ENCODE measurements at places on chromosomes 13 and 19. TPM values are rescaled to one million over a fixed set of nuclear protein-coding genes. Genes with fewer than 3 reads are reported as not detected.
A peak's percentile ranks its signal among the peaks of the same experiment; 100 is the strongest.

The SLC17A7 gene
- total RNA-seq, result 0.53 TPM

The SOX1 gene
- total RNA-seq, result 0.04 TPM

The SCEL gene
- 0.04 TPM for total RNA-seq

The CDC34 gene
- total RNA-seq, result 80.2 TPM

The SLC6A16 gene
- 0.49 TPM for total RNA-seq

The CRLF1 gene
- 35.0 TPM for total RNA-seq

The PSG7 gene
- not detected for total RNA-seq

The ANKRD24 gene
- total RNA-seq, result 0.58 TPM

The MAP1S gene
- 14.1 TPM for total RNA-seq

The ZNF653 gene
- total RNA-seq, result 3.4 TPM

The LHB gene
- total RNA-seq, result not detected

The FFAR3 gene
- total RNA-seq, result 0.22 TPM

The TYROBP gene
- total RNA-seq, result 18.0 TPM

GRCh38 chr13:52848455-52849195, at the start of gene PCDH8:
TSS of gene PCDH8 (minus strand) at chr13:52848640. CDS start at chr13:52848436, 204 bp downstream.
- DNase-seq, result peak; percentile 65

GRCh38 chr19:5628919-5629481, 6.1 kb downstream of the SAFB start:
- peak; percentile 16 for DNase-seq

GRCh38 chr19:5545984-5546383, 21.8 kb downstream of the TINCR start:
- no peak for DNase-seq

GRCh38 chr19:39542206-39542605, 2.2 kb upstream of the EID2 start:
- DNase-seq, result no peak

- no peak for DNase-seq
Observed at GRCh38 chr13:98506322-98506721, 70.6 kb downstream of the STK24 start.

DNA sequence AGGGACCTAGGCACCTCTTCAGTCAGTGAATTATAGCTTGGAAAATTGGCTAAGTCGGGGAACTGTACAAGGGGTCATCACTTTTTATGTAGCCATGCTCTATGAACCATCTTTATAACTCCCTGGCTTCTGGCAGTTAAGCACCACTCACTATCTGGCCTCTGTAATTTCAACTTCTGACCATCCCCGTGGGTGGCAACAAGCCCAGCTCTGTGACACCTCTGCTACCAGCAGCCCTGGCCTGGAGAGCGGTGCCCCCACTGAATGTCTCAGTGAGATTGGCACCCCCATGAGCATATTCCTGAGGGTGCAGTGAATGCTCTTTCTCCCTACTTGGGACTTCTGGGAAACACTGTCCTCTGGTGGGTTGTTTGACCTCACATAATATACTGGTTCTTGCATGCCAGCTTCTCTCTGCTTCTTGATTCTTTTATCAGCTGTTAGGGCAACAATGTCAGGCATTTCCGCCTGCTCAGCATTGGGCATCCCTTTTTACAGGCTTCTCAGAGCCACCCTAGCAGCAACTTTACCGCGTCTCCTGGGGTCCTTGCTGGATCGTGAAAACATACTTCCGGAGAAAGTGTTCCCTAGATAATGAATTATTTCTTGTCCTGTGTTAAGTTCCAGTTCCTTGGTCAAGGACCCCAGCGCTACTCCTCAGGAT, 10.4 kb downstream of the KL start:
- DNase-seq, result no peak

DNA sequence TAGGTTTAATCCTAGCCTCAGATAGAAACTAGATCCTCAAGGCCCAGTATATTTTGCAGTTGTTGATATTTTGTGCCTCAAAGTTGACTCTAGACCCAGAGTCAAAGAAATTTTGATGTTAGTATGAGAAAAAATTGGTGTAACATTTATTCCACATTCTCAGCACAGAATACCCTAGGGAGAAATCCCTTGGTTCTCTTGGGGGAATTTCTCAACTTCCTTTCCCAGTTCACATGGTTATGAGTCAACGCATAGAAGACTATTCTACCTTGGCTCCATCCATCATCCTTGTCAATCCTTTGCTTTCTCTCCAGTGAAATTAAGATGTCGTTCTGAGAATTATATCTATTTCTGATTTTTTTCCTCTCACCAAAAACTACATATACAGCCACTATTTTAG, 145.3 kb downstream of the POSTN start:
- DNase-seq, result no peak

- DNase-seq, result no peak
Observed at GRCh38 chr13:59839186-59839585, 324.5 kb downstream of the DIAPH3 start.

- DNase-seq, result no peak
Observed at GRCh38 chr19:10899151-10899653, 27.8 kb downstream of the CARM1 start.

DNA sequence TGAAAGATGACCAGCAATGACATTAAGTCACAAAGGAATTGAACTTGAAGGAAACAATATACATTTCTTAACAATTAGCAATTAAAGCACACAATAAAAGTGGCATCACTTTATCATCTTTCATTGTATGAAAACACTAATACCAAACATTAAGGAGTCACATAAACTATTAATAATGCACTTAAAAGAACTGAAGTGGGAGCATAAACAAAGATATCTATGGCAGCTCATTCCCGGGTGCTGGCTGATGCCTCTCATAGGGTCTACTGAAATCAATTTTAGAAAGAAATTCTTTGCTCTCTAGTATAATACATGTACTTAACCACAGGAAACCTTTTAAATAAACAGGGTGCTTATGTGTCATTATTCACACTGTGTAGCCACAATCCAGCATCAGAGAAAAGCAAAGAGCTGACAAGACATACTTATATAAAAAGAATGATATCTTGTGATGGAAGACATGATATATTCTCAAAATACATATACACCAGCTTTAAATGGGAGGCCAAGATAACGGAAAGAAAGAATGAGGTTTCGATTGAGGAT, 1207.8 kb downstream of the EFNB2 start:
- DNase-seq, result no peak

DNA sequence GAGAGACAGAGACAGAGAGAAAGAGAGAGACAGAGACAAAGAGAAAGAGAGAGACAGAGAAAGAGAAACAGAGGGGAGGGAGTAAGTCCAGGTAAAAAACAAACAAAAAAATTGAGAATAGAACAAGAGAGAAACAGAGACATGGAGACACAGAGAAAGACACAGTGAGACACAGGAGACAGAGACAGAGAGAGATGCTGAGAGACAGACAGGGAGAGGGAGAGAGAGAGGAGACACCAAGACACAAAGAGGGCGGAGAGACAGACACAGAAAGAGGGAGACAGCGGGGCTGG, 5.8 kb upstream of the PROZ start:
- no peak for DNase-seq

- DNase-seq, result peak; percentile 91
Observed at GRCh38 chr19:38250821-38251563, 5.2 kb downstream of the PPP1R14A start.

- DNase-seq, result no peak
Observed at GRCh38 chr13:38121267-38121666, 228.4 kb upstream of the UFM1 start.

DNA sequence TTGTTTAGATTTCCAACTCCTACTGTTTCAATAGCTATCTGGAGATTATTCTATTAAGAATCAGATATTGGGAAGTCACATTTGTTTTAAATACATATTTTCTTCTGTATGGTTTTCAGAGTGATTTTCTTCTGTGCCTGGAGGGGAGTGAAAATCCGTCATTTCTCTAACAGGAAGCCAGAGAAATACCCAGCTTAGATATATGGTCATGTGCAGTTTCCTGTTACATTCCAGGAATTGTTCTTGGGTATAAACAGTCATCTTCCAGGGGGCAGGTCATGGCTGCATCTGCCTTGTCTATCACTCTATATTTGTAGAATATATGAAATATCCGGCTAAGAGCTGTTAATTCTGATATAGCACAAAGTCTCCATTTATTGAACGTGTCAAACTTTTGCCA, 77.5 kb upstream of the MIR17HG start:
- DNase-seq, result no peak

- no peak for DNase-seq
Observed at GRCh38 chr19:38223617-38224013, 407 bp downstream of the DPF1 start.

GRCh38 chr19:56119582-56119978, 1.5 kb downstream of the ZNF787 start:
- peak; percentile 60 for DNase-seq

DNA sequence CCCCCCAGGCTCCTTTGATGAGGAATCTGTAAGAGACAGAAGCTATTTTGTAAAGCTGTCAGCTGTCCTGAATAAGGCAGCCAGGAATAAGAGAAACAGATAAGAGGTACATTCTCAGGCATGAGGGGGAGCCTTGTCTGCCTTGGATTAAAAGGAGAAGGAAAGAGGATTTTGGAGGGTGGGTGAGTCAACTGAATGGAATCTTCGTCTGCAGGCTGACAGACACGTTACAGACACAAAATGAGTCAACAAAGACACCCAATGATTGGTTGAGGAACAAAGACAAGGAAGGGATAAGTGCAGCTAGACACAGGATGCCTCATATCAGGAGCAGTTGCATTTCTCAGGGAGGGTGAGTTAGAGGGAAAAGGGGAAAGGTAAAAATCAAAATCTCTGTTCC, 162.5 kb downstream of the OLFM4 start:
- DNase-seq, result no peak

DNA sequence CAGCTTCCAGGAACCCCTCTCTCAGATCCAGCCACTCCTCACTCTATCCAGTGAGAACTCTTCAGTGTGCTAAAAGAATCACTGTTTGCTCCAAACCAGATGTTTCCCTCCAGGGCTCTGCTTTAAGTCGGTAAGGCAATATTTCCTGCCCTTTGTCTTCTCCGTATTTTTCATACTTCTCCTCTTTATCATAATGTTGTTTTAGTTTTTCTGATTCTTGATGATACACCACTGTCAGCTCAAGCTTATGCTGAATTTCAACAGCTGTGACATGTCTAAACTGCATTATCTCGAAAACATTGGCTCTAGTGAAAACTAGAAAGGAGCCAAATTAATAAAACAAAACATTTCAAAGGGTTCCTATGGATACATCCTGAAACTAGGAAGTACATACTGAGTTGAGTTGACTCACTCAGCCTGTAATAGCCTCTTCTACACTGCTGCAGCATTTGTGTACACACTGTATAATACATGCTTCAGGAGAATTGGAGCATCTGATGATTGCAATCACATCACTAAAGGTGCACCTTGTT, 39.8 kb downstream of the GPR180 start:
- peak; percentile 83 for DNase-seq

DNA sequence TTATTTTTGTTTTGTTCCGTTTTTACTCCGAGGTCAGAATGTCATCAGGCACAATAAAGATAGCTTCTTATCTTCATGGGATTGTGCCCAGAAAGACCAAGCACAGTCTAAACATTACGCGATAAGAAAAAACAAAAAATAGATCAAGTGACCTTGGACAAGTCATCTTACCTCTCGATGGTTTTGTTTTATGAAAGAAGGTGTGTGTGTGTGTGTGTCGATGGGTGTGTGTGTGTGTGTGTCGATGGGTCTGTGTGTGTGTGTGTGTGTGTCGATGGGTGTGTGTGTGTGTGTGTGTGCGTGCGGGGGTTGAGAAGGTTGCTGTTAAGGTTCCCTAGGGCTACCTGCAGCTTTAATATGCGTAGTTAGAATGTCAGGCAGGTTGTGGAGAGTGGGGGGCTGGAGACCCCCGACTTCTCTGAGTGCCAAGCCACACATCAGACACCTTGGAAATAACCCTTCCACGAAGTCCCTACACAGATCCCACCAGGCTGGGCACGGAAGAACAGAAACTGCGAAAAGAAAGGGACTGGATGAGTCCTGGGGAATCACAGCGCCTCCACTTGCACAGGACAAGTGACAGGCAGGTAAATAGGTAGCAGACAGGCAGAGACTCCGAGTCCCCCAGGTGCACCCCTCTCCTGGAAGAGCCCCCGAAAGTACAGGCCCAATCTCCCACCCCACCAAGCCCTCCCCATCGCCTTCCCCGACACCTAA, 458 bp upstream of the ATP8A2 start:
- no peak for DNase-seq

DNA sequence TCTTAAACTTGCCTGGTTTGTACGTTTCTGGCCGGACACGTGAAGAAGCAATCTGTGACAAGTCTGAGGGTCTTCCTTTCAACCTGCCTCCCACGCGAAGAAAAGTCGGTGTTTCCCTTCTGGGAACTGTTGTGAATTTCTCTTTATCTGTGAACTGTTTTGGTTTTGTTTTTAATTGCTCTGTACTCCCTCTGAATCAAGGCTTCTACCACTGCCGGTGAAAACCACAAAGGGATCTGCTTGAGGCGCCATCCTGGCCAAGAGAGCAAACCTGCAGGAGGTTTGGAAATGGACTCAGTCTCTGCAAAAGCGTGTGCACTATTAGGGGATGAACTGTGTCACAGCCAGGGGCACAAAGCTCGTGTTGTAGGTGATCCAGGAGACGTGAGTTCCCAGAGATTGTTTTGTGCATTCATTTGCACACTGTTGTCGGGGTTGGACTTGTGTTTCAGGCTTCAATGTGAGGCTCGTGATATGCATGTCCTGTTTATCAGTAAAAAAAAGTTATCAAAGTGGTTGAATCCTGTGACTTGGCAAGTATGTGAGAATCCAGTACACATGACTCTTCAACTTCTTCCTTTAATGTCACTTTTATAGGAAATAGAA, 9.7 kb downstream of the SIGLEC8 start:
- no peak for DNase-seq

- peak; percentile 18 for DNase-seq
Observed at GRCh38 chr13:90455823-90456222, 891.7 kb upstream of the MIR17HG start.

DNA sequence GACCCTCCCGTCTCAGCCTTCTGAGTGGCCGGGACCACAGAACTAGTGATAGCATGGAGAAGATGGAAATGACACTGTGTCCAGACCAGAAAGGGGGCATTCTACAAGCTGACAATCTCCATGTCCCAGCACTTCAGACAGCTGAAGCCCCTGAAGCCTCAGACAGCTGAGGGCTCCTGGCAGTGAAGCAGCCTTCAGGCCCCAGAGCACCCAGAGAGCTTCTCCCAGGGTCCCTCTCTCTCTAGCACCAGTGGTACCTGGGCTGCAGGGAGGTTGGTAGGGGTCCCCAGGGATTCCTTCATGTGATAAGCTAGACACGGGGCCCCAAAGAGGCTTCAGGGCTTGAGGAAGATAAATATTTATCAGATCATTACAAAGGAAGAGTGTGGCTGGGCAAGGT, 7.6 kb upstream of the POP4 start:
- no peak for DNase-seq

- no peak for DNase-seq
Observed at GRCh38 chr13:113860051-113860664, 3.7 kb downstream of the GAS6 start.

GRCh38 chr13:36190771-36191170, 23.6 kb downstream of the SOHLH2 start:
- no peak for DNase-seq

DNA sequence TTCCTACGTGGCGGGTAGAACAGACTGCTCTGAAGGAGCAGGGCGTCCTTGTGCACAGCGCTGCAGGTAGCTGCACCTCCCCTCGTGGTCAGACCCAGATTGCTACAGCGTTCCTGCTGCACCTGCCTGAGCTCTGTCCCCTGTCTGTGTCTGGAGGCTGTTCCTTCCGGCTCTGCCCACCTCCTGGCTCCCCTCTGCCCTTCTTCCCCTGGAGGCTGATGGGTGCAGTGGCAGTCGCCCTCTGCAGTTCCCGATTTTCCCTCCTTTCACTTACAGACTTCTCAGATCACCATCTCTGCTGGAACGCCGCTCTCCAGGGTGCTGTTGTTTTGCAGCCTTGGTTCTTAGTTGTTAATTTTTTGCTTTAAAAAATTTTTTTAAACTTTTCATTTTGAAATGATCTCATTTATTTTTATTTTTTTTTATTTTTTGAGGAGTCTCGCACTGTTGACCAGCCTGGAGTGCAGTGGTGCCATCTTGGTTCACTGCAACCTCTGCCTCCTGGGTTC, 53.6 kb downstream of the SMARCA4 start:
- DNase-seq, result no peak

Measured in muscle of leg (tissue), 16 donors.